ENCODE measurements at places on chromosomes 11 and 22.

- peak; percentile 45 for DNase-seq
Observed at GRCh38 chr22:22863001-22863400, 24.6 kb upstream of the IGLL5 start.

- no peak for DNase-seq
Observed at GRCh38 chr11:111612224-111612623, 10.0 kb downstream of the SIK2 start.

GRCh38 chr11:47583844-47584243, 2.6 kb upstream of the FAM180B start:
- DNase-seq, result no peak

DNA sequence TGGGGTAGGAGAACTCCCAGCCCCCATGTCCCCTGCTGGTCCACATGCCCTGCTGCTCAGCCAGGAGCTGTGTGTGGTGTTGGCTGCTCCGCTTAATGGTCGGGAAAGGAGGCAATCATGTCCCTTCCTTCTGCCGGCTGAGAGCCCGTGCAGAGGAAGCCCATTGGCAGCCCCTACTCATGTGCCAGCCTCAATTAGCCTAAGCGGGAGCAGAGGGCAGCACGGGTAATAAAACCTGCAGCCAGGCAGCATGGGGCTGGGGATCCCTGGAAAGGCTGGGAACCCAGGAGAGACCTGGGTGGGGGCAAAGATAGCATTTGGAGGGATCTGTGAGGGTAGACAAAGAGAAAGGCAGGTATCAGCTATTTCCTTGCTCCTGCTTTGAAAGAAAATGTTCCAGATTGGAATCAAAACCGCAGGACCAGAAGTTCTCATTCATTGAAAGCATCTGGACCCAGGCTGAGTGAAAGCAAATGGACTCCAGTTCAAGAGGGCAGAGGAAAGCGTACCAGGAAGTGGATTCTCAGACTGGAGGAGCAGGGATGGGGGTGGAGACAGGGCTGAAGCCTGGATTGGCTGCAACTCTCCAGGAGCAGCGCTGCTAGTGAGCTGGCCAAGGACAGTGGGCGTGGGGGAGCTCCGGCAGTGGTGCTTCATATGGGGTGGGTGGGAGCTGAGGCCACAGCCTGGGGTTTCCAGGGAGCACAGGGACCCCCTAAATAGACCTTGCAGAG, 103.4 kb upstream of the NECTIN1 start:
- DNase-seq, result no peak

GRCh38 chr11:69372589-69373250, 78.8 kb downstream of the MYEOV start:
- no peak for DNase-seq

- peak; percentile 97 for DNase-seq
Observed at GRCh38 chr22:35627267-35628041, 10.3 kb upstream of the MB start.

DNA sequence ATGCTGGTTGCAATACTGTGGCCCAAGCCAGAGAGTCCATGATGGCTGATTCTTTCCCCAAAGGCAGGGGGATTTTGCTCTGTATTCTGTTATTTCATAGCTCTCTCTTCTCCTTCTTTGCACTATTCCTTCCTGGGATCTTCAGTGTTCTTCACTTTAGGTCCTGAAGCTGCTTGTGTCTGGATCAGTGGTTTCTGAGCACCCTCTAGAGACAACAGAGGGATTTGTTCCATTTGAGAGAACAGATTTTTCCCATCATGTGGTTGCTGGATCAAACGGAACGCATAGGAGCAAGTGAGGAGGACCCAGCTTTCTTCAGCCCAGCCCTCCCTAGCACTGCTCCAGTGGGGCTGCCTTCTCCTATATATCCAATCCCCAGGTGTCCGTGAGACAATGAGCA, 68.7 kb upstream of the SYN3 start:
- DNase-seq, result no peak

GRCh38 chr22:46661221-46661851, 41.1 kb downstream of the GRAMD4 start:
- no peak for DNase-seq

- no peak for DNase-seq
Observed at GRCh38 chr11:106177311-106177710, 99.8 kb downstream of the AASDHPPT start.

DNA sequence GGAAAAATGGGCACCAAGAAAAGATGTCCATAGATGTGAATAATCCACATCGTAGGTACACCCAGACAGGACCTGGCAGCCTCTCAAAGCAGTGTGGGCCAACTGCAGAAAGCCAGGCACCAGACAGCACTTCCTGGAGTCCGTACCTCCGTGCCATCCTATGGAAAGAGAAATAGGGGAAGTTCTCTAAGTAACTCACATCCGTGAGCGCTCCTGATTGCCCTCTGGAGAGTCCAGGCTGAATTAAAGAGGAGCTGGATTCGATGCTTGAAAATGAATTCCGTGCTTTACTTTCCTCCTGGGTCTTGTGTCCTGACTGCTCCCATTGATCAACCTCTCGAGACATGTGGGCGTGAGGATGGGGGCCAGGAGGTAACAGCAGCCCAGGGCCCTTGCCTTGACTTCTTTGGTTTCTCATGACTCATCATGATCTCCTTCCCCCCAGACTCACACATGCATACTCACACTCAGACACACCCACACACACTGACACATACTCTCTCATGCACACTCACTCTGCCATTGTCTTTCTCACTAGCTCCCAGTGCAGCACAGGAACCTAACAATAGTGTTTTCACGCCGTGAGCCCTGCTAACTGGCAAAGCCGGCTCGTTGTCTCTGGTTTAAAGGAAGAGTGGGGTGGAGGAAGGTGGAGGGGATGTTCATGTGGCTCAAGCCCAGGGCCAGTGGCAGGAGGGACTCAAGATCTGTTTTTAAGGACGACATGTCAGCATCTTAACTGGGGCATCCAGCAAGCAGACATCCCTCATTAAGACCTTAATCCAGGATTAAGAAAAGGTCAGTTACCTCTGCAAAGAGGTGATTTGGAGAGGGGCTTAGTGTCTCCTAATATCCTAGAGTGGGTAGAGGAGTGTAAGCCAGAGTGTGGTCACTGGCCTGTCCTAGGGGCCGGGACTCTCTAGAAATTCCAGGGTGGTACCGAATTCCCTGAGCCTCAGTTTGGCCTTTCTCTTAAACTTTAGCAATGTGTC, 104.2 kb downstream of the SCN3B start:
- DNase-seq, result no peak

- DNase-seq, result no peak
Observed at GRCh38 chr11:17979770-17980371, 33.0 kb downstream of the SERGEF start.

GRCh38 chr11:47337229-47337924, 15.1 kb downstream of the MYBPC3 start:
- no peak for DNase-seq

GRCh38 chr11:133928628-133929059, 28.1 kb downstream of the IGSF9B start:
- DNase-seq, result no peak

- no peak for DNase-seq
Observed at GRCh38 chr11:73206801-73207200, 11.3 kb upstream of the P2RY2 start.

DNA sequence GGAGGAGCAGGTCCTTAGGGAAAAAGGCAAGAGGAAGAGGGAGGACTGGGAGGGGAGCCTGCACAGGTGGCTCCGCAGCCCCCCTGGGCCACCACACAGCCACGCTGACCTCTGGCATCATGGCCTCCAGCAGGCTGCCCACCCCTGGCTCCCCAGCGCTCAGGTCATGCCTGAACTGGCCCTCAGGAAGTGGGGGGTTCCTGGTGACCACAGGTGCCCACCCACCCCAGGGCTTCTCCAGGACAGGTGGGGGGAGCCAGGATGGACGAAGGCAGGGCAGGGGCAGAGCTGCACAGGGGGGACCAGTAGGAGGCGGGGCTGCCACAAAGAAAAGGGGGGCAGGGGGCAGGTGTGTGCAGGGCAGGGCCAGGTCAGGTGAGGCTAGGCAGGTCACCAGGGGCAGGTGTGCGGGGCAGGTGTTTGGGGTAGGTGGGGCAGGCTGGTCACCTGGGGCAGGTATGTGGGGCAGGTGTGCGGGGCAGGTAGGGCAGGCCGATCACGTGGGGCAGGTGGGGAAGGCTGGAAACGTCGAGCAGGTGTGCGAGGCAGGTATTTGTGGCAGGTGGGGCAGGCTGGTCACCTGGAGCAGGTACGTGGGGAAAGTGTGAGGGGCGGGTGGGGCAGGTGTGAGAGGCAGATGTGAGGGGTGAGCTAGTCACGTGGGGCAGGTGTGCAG, 997 bp downstream of the DEAF1 start:
- no peak for DNase-seq

DNA sequence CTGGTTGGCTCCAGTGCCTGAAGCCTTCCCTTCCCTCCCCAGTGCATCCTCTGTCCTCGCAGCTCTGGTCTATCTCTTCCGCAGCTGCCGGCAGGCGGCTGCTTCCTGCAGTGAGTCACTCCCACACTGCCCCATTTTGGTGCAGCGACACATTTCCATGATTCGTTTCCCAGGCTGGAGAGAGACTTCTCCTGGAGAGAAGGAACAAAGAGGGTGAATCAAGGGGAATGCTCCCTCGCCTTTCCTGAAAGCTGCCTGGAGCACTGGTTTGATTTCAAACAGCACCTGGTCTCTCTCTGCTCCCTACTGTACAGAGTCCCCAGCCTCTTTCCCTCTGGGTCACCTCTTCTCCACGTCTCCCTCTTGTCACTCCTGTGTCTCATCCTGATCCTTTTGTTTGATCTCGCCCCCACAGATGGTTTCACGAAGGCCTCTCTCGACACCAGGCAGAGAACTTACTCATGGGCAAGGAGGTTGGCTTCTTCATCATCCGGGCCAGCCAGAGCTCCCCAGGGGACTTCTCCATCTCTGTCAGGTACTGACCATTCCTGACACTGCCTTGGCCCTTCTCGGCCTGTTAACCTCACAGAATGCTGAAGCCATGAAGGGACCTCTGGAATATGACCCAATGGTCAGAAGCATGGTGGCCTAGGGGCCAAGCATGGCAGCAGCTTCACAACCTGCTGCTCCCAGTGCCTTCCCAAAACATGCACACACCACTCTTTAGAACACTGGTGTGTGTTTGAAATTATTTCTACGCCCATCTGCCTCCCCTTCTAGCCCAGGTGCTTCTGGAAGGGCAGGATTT, at the start of gene TMA7B:
Gene TMA7B (plus strand): TSS at position 758 of the 808 bp plus-strand sequence. CDS start 3,978 bp downstream, outside the sequence.
- DNase-seq, result no peak

DNA sequence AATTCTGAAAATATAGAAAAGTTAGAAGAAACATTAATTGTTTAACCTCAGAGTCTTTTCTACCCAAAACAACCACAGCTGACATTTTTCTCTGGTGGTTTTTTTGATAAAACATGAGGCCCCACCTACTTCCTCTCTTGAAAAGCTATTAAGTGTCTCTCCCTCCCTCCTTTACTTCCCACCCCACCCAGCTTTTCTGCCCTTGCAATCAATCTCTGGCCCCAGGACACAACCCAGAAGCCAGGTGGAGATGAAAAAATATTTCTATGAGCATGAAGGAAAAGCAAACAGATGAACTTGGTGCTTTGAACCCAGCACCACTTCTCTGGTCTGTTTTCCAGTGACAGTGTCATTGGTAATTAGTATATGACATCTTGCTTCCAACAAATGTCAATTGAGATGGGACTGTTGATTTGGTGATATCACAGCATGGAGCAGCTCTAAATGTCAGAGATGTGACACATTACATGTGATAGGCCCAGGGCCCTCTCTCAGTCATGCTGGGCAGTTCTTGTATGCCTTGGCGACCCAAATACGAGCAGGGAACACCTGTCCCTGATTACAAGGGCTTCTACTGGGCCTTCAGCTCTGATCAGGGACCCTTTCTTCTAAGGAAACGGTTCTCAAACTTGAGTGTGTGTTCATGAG, 23.9 kb upstream of the TMPRSS13 start:
- no peak for DNase-seq

- DNase-seq, result no peak
Observed at GRCh38 chr11:1451781-1452470, 34.7 kb downstream of the MOB2 start.

DNA sequence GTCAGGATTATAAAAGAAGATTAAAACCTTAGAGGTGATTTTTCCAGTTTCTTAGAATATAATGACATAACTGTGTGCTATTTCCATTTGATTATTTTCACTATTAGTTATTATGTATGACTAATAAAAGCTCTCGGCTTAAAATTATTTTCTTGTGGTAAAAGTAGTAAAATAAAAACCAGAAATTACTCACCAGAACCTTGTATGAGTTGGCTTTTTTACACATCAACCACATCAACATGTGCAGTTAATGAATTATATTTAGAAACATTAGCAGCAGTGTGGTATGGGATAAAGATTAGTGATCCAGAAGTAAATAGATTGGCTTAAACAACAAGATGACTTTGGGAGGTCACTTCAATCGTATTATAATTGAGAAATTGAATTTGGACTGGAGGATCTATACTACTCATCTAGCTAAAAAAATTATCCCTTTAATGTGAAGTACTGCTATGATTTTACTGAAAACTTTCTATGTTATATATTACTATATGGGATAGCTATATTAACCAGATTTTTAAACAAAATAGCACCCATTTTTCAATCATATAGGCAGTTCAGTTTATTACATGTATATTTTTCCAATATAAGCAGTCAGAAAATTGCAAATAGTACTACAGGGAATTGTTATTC, 2.8 kb upstream of the BCO2 start:
- no peak for DNase-seq

GRCh38 chr11:112566124-112566523, 305.5 kb upstream of the PLET1 start:
- DNase-seq, result no peak

- DNase-seq, result no peak
Observed at GRCh38 chr11:6703247-6704063, 20.3 kb upstream of the MRPL17 start.

DNA sequence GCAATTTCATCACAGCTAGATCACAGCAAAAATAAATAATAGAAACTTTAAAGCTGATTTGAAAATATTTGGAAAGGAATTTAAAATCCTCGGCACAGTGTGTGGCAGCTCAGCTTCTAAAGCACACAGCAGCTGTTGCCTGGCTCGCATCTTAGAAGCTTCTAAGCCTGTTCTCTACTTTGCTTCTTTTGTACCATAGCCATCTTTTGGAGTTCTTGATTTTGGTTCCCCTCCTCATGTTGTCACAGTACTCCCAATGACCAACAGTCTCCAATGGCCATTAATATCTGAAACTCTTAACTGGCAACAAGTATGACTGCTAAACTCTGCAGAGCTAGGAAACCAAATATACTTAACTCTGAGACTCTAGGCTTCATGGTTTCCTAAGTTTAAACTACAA, 28.8 kb downstream of the CHKA start:
- no peak for DNase-seq

DNA sequence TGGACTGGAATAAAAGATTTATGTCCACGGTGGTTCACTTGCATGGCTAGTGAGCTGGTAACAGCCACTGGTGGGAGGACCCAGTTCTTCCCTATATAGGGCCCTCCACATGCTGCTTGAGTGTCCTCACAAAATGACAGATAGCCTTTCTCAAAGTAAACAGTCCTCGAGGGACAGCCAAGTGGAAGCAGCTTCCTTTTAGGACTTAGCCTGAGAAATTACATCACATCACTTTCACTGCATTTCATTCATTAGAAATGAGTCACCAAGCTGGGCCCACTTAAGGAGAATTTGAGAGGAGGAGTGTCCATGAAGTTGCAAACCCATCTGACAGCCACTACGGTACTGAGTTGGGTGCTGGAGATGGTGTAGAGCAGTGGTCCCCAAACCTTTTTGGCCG, 7.0 kb downstream of the ISX start:
- DNase-seq, result no peak

Data from esophagus muscularis mucosa (tissue), 4 donors.